Activated T-cell treated with anti-CD3 and anti-CD28 coated beads for 24 hours (primary cell): ENCODE measurements at places on chromosomes 2 and 18.

GRCh38 chr18:23971666-23972230 lies 42.8 kb upstream of the TTC39C start:
- DNase-seq, result no peak

- no peak for DNase-seq
Observed at GRCh38 chr2:127672341-127673224, 2.7 kb downstream of the LIMS2 start.

DNA sequence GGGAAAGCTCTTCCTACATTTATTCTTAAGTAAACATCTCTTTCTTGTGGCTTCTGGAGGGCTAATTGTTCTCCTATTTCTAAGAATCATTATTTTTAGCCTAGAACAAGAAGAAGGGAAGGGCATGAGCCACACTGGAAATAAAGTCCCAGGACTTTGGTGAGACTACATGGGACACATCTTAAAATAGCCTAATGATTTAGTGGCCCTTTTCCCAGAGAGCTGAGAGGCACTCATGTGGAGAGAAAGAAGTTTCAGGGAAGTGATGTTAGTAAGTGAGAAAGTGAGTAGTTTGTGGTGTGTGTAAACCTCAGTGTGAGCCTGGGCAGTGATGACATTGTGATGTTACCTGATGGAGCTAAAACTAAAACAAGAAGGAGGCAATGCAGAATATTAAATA lies 14.6 kb downstream of the ITGA4 start:
- DNase-seq, result no peak

DNA sequence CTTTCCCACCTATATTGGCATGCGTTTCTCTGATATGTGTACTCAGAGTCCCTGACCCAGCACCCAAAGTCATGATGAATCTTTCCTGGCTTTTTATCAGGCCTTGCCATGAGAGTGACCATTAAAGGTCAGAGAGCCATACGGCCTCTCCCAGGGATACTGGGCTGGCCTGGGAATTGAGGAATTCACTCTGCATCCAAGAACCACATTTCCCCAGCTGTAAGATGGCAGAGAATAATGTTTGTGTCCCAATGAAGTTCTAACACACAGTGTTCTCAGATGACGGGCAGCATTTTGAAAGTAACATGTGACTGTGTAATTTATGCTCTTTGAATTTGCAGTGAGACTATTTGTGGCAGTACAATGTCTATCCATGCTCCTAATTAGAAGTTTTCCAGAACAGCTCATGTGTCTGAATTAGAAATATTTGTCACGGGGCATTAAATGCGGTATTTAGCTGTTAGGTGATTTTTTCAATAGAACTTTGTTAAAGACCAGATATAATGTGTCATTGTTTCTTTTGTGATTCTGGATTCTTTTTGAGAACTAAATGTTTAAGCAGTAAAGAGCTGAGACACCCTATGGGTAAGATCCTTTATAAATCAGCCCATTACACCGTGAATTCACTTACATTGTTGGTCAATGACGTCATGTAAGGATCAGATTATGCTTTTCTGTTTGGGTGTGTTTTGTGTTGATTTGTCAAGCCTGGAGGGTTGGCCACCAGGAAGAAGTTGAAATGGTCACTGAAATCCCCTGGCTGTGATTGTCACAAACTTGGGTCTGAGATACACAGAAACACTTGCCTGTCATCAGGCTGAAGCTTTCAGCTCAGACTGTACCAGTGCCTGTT lies 7.3 kb upstream of the SLC3A1 start:
- no peak for DNase-seq

- DNase-seq, result no peak
Observed at GRCh38 chr18:28606686-28607085, 429.8 kb upstream of the CDH2 start.

GRCh38 chr2:223994562-223995162 lies 37.4 kb downstream of the MRPL44 start:
- DNase-seq, result no peak
